RWPE2 (cell line): ENCODE measurements at places on chromosomes 7 and 10.

DNA sequence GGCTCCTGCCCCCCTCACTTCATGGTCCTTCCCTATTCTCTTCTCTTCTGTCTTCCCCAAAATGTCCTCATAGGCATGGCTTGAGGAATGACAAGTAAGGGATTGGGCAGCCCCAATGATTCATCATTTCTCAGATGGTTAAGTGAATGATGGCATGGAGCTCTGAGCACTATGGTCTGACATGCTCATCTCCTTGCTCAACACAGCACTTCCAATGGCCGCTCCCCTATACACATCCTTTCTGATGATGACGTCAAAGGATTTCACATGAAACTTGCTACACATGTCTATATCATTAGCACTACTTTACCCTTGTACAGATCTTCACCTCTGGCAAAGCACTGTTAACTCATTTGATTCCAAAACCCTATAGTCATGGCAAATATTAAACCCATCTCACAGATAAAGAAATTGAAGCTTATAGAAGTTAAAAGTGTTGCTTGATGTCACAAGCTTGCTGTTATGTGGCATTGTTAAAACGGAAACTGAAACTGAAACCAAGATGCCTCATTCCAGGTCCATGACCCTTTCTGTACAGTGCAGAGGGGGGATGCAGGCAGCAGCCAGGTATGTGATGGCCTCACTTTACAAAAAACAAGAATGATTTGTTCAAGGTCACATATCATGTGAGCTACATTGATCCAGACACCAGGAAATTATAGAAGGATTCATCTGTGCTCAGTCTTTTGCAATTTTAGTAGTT, 90.0 kb upstream of the PLXNA4 start:
- DNase-seq = no peak

GRCh38 chr7:108402865-108403264, 53.4 kb downstream of the NRCAM start:
- no peak for DNase-seq

DNA sequence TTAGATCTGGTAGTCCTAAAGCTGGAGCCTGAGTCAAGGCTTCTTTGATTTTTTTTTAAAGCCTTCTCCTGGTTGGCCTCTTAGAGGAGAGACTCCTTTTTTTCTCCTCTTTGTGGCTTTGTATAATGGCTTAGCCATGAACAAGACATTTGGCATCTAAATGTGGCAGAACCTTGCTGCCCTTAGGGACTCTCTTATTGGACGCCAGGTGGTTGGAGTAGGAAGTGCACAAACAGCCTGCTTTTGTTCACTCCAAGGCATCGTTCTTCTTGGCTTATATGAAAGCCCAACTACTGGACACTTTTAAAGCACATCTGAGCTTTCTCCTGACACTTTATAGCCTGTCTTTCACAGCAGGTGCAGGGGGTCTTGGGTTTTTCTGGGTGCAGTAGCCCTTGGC, 25.0 kb downstream of the ZPBP start:
- DNase-seq = no peak

GRCh38 chr10:36721871-36722270, 403.5 kb upstream of the ANKRD30A start:
- no peak for DNase-seq

GRCh38 chr7:104112623-104113022, 95.2 kb downstream of the ORC5 start:
- DNase-seq = no peak
